CD4-positive, alpha-beta T cell treated with Interleukin-1 beta for 1 hour (primary cell): ENCODE measurements at places on chromosomes 7 and 10.

DNA sequence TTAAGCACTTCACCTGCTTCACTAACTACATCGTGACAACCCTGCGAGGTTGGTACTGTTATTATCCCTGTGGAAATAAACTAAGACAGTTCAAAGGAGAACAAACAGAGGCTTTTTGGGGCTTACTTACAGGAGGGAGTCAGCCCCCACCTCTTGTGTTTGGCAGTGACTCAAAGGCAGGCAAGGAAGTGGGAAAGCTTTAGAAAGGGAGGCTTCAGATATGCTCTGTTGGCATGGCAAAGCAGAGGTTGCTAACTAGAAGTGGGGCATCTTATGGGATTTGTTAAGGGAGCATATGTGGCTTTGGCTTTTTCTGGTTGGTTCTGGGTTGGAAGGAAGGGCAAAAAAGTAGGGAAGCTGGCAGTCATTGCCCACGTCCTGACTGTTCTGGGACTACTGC, 84.8 kb upstream of the AOAH start:
- no peak for DNase-seq

- no peak for DNase-seq
Measured at GRCh38 chr7:133750287-133750686, 376.9 kb upstream of the LRGUK start.

DNA sequence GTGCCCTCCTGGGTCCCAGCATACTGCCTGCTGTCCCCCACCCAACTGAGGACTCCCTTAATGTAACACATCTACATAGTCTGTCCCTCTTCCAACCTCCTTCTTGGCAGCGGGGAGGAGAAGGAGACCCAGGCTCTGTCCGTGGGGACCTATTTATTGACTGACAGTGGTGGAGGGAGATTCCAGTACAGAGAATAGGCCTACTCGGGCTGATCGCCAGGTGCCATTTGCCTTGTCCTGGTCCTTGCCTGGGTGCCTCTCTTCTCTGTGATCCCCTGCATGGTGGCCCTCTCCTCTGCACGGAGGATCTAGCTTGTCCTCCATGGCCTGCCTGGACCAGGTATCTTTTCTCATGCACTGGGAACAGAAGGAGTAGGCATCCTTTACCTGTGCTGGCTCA, 17.0 kb downstream of the GHRHR start:
- no peak for DNase-seq

- DNase-seq = no peak
Measured at GRCh38 chr10:86439544-86439943, 72.9 kb upstream of the GRID1 start.

GRCh38 chr7:44678471-44679179, 70.0 kb upstream of the ZMIZ2 start:
- no peak for DNase-seq
